Stimulated activated CD4-positive, alpha-beta T cell treated with anti-CD3 and anti-CD28 coated beads, Interleukin-1b, Interleukin-23, amount 100 ng/mL, for 1 hour (primary cell): ENCODE measurements at places on chromosomes 5 and 9.
A peak's percentile ranks its signal among the peaks of the same experiment; 100 is the strongest.

DNA sequence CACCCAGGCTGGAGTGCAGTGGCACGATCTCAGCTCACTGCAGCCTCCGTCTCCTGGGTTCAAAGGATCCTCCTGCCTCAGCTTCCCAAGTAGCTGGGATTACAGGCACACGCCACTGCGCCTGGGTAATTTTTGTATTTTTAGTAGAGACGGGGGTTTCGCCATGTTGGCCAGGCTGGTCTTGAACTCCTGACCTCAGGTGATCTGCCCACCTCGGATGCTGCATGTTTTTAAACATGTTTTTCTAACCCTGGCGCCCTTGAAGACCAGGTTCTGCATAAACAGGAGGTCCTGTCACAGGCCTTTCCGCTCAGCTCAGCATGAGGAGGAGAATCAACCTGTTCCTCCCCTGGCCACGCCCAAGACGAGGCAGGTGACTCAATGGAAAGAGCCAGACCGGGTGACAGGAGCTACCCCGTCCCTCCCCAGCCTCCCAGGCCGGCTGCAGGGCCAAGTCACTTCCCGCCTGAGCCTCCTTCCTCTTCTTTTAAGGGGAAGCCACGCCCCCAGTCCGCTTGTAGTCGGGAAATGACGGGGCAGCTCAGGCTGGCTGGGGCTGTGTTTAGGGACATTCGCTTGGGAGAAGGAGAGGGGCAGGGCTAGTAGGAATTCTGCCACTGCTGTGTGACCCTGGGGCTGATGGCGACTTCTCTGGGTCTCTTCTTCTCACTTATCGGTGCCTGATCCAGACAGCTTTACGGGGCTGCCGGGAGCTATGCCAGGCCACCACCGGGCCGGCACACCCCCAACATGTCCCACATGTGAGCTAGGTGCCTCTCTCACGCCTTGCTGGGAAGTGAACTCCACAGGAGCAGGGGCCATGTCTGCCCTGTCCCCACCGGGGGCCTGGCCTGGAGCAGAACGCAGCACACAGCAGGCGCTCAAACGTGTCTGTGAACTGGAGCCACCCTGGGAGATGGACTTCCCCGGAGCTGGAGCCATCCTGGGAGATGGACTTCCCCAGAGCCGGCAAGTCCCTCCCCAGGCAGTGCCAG, 6.1 kb downstream of the NOTCH1 start:
- peak; percentile 91 for DNase-seq

- no peak for DNase-seq
Observed at GRCh38 chr9:90009447-90009846, 404.6 kb downstream of the GADD45G start.

DNA sequence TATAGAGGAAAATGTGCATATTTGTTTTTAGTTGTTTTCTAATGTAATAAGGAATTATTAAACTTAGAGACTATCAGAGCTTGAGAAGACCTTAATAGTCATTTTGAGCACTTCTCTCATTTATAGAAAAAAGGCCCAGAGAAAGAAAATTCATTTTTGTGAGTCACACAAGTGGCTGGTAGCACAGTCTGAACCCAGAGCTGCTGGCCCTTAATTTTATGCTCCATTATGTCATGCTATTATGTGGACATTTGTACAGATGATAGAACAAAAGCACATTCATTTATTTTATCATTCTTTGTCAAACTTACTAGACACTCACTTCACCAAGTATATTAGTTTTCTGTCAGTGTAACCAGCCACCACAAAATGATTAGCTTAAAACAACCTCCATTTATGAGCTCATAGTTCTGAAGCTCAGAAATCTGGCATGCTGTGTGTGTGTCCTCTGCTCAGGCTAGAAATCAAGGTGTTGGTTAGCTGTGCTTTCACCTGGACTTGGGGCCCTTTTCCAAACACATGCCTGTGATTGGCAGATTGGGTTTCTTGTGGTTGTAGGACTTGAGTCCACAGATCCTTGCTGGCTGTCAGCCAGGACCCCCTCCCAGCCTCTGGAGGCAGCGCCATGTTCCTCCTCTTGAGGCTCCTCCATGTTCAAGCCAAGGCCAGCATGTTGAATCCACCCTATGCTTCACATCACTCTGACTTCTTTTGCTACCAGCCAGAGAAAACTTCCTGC, 188.9 kb downstream of the ARHGAP26 start:
- DNase-seq = no peak

GRCh38 chr9:21801683-21802417, 586 bp upstream of the MTAP start:
- DNase-seq = no peak

DNA sequence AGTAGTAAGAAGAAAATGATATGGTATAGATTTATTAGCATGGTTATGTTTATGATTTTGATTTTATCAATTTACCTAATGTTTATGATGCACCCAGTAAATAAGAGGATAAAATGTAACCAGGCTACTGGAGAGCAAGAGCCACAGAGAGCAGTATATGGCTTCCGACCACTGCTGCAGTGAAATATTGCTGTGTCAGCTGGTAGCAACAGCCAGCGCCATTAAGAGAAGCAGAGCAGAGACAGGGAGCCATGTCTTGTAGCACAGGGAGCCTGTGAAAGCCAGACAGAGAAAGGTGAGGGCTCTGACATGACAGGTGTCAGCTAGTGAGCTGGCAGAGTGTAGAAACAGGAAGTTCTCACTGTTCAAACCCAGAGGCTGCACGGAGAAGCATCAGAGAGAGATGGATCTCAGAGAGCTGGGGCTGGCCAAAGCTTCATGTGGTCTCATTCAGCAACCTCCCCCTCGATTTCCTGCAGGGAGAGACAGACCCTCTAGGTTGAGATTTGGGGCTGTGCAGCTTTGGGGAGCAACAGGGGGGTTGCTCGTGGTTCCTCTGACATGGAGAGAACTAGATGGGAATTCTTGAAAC, 202.1 kb downstream of the MED10 start:
- no peak for DNase-seq

DNA sequence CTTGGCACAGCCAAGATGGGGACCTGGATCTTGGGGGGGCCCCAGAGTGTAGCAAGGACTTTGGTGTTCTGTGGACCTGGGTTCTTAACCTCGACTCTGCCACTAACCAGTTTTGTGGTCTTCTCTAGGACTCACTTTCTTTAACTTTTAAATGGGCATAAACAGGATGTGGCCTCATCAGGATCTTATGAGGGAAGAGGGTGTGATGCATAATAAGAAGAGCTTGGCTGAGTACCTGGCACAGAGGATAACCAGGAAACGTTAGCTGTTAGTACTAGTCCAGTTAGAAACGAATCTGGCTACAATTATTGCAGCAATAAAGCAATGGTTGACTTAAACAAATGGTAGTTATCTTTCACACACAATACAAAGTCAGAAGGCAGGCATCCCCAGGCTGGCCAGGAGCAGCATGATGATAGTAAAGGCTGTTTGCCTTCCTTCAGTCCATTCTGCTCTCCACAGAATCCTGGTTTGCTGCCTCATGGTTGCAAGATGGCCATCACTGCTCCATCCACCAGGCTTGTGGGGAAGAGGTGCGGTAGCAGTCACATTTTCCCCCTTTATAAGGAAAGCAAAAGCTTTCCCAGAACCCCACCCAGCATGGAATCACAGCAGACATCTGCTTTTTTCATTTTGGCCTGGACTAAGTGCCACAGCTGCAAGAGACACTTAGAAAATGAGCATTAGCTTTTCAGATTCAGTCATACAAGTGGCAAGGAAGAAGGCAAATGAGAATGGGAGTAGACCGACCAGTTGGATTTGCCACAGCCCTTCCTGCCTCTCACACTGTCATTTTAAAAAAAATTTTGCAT, 225.0 kb downstream of the AOPEP start:
- DNase-seq = no peak

DNA sequence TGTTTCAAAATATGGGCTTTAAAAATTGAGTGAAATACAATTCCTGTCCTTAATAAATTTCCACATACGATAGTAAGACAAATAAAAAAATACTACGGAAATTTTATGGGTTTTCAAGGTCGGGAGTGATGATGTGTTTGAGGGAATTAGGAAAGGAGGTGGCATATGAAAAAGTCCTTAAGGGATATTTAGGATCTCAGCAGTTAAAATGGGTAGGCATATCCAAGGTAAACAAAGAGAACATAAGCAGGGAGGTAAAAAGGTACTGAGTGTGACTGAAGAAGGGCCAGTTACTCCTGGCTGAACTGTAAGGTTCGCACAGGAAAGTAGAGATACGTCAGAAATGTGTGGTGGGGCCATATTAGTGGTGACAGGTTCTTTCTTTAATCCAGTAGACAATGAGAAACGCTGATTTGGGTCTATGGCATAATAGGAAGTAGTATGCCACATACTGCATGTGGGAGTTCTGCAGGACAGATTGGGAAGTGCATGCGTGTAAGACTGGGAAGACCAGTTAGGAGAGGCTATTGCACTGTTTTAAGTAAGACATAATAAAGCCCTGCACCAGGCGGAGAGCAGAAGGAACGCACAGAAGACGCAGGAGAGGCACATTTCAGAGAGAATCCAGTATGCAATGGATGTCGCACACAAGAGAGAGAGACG, 937 bp upstream of the HMGCR start:
- DNase-seq = no peak

DNA sequence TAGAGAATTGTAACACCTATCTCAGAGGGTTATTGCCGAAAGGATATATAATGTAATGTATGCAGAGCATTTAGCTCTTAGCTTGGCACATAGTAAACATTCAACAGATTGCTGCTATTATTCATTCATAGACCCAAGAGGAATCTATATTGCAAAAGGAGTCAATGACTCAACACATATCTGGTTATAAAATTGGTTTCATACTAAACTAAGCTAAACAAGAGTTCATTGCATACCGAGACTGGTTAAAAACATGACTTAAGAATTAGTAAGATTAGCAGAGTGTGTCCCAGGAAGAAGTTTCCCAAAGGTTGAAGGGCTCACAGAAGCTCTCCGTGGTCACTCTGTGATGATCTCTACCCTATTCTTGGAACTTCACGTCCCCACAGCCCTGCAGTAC, 339.6 kb upstream of the CCNH start:
- no peak for DNase-seq

DNA sequence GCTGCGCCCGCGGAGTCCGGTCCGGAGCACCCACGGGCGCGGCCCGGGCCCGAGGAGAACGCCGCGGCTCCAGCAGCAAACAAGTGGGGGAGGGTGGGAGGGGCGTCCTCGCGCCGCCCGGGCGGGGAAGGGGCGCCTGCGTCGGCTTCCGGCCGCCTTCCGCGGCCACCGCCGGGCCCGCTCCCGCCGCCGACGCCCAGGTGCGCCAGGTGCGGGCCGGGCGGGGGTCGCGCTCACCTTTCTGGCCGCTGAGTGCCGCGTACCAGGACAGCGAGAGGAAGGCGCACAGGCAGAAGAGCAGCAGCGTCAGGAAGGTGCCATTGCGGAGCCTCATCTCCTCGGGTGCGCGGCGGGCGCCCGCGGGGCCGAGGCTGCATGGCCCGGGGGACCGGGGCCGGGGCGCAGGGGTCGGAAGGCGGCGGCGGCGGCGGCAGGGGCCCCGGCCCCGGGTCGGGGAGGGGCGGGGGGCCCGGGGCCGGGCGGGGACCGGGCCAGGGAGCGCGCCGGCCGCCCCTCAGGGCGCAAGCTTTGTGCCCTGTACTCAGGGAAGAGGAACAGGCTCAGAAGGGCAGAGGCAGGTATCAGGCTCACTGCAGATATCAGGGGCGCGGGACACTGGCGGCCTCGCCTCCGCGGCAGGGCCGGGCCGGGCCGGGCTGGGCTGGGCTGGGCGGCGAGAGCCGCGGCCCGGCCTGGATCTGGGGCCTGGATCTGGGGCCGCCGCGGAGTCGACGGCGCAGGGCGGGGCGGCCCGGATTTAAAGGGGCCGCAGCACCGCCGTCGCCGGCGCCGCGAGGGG, at the start of gene MGAT4B:
Gene MGAT4B (minus strand): TSS at position 617 of the 799 bp plus-strand sequence. CDS start 283 bp downstream, at position 334.
- no peak for DNase-seq

DNA sequence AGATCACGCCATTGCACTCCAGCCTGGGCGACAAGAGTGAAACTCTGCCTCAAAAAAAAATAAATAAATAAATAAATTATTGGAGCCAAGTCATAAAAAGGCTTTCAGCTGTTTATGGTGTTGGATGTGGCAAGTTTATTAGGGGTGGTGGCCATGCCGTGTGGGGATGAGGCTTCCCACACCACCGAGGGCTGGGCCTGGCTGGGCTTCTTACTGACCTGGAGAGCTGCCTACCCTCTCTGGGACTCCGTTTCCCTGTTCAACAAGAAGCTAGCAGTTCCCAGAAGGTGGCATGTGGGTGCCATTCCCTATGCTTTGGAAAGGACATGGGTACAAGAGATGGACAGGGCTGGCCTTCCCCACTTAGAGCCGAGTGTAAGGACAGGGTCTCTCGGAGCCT, 22.6 kb downstream of the GPRIN1 start:
- DNase-seq = no peak

DNA sequence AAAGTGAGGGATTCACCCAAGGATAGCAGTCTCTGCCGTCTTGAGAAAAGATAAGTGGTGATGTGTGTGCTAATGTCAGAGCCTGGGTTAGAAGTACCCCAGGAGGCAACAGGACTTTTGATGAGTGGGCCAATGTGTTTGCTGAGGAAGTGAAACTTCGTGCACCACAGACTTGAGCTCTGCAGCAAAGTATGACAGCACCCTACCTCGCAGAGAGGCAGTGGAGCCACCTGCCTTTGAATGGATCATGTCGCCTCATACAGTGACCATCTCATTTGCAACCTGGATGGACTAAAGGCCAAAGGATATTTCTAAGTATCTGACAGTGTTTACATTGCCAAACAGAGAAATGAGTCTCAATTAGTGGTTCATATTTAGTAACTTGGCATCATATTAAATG, 593.9 kb upstream of the GRAMD2B start:
- no peak for DNase-seq

GRCh38 chr5:148619484-148619883, 34.8 kb downstream of the HTR4 start:
- DNase-seq = no peak

DNA sequence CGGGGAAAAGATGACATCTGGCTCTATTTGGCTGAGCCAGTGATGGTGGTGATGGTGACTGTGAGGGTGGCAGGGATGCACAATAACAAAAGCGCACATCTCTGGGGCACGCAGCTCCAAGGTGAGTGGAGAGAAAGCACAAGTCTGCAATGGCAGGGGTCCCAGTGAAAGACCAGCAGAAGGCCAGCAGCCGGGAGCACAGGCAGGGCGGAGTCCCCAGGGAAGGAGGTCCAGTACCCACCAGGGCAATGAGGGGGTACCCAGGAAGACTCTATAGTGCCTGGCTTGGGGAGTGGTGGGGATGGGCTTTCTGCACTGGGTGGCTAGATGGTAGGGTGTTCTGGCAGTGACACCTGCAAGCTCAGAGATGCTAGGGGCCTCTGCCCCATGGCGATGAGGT, 69.4 kb downstream of the AK8 start:
- no peak for DNase-seq

DNA sequence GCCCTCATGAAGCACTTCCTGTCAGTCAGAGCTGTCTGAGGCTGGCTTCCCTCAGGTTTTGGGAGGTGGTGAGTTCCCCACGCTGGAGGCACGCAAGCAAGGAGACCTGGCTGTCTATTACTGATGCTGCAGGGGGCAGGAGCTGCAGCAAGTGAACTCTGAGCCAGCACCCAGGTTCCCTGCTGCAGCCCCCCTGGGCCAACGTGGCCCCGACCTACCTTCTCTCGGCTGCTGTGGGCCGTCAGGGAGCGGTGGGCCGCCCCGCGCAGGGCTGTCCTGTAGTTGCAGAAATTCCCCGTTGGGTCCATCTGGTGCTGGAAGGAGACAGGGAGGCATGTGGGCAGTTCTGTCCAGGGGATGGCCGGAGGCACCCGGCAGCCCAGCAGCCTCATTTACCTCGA, 46.8 kb upstream of the RNF130 start:
- no peak for DNase-seq

- no peak for DNase-seq
Observed at GRCh38 chr5:65750938-65751337, 28.9 kb downstream of the NLN start.
